ENCODE measurements at places on chromosomes 6 and 20.

GRCh38 chr6:145798530-145798929 lies 16.1 kb downstream of the FBXO30 start:
- DNase-seq = no peak

GRCh38 chr6:87487555-87487954 lies 14.8 kb downstream of the SLC35A1 start:
- no peak for DNase-seq

GRCh38 chr20:46324379-46324778 lies 16.1 kb upstream of the CDH22 start:
- no peak for DNase-seq

DNA sequence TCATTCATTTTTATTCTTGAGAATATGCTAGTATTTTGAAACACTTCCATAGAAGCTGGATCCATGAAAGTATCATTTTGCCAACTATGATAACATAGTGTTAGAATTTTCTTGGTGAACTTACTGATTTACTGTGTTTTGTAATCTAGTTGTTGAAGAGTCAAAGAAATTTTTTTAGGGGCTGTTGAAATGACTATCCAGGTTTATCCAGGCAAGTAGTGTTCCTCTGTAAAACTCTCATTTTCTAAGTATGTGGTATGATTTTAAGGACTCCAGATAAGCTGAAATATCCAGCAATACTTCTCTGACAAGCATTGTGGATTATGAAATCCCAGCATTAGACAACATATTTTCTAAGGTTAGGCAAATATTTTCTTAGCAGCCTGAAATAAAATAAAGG lies 95.9 kb downstream of the GRIK2 start:
- no peak for DNase-seq

GRCh38 chr6:36688063-36688738 lies 9.4 kb upstream of the RAB44 start:
- no peak for DNase-seq

GRCh38 chr20:23039136-23039875 lies 4.2 kb downstream of the SSTR4 start:
- DNase-seq = no peak

- DNase-seq = no peak
Measured at GRCh38 chr6:95133578-95133977, 443.8 kb upstream of the MANEA start.

DNA sequence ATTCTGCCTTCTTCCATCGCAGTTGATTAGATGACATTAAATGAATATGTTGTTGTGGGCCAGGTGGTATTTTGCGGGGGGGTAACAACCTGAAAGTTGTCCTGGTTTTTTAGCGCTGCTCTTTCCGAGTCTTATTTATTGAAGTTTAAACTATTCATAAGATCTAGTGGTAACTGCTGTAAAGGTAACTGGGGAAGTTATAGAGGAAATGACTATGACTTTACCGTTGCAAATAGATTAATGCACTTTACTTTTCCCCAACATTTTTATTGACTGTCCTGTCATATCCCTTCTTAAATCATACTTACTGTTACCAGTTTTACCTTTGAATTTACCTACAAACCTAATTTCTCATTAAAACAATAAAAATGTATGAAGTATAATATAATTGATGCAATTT lies 173.4 kb downstream of the ARID1B start:
- DNase-seq = no peak

GRCh38 chr20:53405139-53405538 lies 188.5 kb downstream of the ZNF217 start:
- DNase-seq = no peak

DNA sequence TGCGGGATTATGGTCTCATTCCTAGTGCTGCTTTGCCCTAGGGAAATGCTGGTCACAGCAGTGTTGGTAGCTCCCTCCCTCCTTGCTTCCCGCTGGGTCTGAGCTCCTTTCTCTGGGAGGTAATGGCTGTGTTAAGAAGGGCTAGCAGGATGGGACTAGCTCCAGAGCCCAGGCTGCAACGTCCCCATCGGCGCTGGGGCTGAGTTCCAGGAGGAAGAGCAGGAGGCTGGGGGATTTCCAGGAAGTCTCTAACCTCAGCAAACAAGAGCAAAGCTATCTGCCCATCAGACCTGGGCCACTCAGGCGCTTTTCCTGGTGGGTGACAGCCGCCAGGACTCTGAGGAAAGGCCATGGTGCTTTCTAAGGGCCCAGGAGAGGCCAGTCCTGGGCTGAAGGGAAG lies 174.2 kb downstream of the DLL1 start:
- no peak for DNase-seq

GRCh38 chr6:32075781-32076180 lies 33.4 kb downstream of the TNXB start:
- DNase-seq = no peak

DNA sequence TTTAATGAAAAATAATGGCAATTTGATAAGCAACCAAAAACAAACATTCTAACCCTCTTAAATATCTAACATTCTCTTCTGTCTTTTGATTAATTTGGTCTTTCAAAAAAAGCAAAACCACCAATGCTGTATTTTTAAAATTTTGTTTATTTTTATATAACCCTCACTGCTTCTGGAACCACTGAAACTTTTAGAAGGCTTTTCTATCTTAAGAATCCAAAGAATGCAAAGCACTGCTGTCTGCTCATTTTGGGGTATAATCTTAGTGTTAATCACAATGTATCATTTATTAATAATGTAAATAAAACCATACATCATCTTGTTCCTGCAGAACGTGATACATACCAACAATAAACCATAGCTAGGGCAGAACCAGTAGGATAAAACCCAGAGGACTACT lies 14.0 kb downstream of the STK38 start:
- DNase-seq = no peak

DNA sequence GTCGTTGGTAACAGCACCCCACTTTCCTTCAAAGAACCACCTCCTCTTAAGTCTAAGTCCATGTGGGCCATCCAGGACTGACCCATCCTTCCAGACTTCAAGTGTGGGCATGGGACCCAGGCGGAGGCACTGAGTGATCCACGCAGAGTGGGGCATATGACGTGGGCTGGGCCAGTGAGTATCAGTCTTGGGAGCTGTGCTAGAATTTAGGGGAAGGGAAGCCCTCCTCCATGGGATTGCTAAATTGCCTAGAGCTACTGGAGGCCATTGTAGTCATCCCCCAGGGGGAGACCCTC lies 35.3 kb upstream of the KCNB1 start:
- no peak for DNase-seq

- no peak for DNase-seq
Measured at GRCh38 chr20:24132246-24132645, 143.7 kb upstream of the GGTLC1 start.

GRCh38 chr6:54903884-54904283 lies 57.3 kb downstream of the FAM83B start:
- no peak for DNase-seq

- DNase-seq = no peak
Measured at GRCh38 chr20:51262240-51262639, 239.3 kb upstream of the KCNG1 start.

DNA sequence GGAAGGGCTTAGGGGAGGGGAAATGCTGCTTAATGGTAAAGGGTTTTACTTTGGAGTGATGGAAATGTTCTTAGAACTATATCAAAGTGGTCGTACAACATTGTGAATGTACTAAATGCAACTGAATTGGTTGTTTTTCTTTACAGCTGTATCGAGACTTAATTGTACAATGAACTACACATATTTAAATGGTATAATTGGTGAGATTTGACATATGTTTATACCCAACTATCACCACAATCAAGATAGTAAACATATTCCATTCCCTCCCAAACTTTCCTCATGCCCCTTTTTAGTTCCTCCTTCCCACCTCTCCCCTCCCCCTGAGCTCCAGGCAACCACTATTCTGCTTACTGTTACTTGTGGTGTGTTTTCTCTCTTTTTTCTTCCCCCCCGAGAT lies 44.0 kb downstream of the SCAND1 start:
- no peak for DNase-seq

GRCh38 chr6:25172819-25173218 lies 106.4 kb upstream of the CARMIL1 start:
- DNase-seq = no peak

DNA sequence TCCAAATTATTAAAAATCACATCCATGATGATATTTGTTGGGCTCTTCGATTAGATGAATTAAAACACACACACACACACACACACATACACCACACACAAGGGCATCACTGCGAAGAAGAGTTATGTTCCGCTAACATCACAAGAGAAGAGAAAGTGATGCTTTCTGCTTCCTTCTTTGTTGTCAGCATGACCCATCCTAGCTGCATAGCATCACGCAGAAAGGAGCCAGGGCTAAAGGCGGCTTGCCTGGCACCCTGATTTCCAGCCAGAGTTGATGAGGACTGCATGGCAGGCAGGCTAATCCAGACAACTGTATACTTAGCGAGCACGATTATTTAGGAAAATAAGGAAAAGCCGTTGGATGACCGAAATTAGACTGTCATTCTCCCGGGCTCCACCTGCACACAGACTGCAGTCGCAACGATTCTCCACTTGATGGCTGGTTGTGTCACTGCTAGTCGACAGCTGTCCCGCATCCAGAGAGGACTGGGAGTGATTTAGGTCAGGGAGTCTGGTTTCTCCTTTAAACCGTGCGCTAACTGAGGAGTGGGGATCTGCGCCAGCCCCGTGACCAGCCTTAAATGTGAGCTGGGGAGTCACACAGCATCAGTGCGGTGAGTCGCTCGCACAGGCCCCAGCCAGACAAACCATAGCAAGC lies 70.6 kb upstream of the SOX4 start:
- no peak for DNase-seq

GRCh38 chr20:8654486-8654885 lies 414.4 kb upstream of the PLCB4 start:
- DNase-seq = no peak

GRCh38 chr20:33441142-33441955 lies 2.2 kb downstream of the SNTA1 start:
- no peak for DNase-seq

- DNase-seq = no peak
Measured at GRCh38 chr6:87103977-87104601, 9.2 kb upstream of the CGA start.

GRCh38 chr6:133242637-133243585 lies 1.8 kb downstream of the EYA4 start:
- DNase-seq = no peak

GRCh38 chr6:137217801-137218472 lies 1.2 kb downstream of the IFNGR1 start:
- DNase-seq = no peak

DNA sequence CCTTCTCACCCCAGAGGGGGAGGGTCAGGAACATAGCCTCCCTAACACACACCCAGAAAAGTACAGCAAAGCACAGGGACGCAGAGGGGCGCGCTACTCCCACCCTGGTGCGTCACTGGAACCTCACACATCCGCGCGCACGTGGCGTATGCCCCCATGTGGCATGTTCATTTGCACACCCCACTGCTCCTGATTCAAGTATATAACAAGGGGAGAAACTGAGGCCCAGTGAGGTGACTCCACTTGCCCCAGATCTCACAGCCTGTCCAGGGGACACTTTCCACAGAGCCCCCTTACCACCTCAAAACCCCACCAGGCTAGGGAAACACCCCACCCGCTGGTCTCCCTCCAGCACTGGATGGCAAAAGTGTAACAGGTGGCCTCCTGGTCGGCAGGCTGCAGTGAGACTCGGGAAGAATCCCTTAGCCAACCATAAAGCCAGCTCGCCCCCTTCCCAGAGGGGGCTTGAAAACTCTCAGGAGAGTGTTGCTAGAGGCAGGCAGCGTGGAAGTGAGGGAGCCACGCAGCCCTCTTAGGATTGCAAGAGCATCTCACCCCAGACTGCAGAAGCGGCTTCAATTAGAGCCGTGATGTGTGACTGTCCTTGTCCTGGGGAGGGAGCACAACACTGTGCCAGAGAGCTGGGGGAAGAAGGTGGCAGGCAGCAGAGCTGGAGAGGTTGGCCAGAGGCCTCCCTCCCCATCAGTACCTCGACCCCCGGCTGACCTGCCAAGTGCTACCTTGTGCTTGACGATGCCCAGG lies at the start of gene GRM4:
Gene GRM4 (minus strand): TSS at position 67 of the 762 bp plus-strand sequence. CDS start 12,591 bp downstream, outside the sequence.
- DNase-seq = no peak

DNA sequence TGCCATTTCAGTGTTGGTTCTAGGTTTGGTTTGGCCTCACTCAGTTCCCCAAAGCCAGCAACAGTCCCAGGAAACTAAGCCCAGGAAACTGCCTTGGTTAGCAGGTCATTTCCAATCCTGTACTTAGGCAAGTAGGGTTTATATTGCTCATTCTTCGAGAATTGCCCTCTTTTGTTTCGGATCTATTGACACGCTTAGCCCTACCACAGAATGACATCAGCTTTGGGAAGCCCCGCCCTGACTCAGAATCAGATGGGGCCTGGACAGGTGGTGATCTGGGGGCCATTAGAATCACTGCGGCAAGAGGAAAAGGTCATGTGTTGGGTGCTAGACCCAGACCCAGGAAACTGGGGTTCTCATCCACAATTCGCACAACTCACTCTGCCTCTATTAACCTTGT lies 578.2 kb downstream of the QKI start:
- no peak for DNase-seq

DNA sequence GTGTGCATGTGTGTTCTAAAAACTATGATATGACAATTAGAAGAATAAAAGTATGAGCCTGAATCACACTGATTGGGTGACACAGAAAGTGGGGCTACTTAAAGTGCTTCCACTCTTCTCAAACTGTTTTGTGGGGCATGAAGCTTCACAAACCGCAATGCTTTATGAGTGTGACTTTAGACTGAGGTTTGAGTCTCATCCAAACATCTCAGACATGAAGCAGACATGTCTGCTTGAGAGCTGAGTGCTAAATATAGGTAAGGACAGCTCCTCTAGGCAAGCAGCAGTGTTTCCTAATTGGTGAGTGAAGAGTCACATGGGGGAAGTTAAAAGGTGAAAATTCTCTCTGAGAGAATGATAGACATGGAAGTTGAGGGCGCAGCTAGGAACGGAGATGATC lies 726.9 kb upstream of the CITED2 start:
- no peak for DNase-seq

DNA sequence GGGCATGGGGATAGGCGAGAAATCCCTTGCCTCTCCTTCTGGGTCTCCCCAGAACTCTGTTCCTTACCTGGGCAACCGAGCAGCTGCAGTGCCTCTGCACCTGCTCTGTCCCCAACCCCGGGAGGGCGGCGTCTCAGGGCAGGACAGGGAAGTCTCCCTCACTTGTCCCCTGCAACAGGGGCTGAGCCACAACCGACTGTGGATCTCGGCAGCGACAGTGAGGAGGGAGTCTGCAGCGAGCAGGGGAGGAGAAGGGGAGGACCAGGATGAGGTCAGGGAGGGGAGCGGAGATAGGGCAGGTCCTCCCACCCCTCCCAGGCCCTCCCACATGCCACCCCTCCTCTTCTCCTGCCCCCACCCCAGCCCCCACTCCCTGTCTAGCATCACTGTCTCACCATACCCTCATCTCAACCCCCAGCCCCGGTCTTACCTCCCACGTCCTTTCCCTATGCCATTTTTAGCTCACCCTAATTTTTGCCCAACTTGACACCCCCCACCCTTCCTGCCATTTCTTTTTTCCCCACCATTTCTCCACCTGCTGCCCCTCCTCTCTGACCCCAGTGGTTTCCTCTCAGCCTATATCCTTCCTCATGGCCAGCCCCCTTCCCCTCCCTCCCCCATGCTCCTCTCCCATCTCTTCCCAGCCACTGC lies at the start of gene TNXB:
Gene TNXB (minus strand): TSS at position 225 of the 651 bp plus-strand sequence. CDS start 11,140 bp downstream, outside the sequence.
- no peak for DNase-seq

GRCh38 chr6:33427585-33428223 lies 7.8 kb downstream of the SYNGAP1 start:
- no peak for DNase-seq

GRCh38 chr6:116385459-116385802 lies 14.7 kb downstream of the DSE start:
- no peak for DNase-seq

GRCh38 chr20:46270977-46271744 lies 37.1 kb downstream of the CDH22 start:
- no peak for DNase-seq
